Left renal pelvis (tissue), 4 donors: ENCODE measurements at places on chromosomes 11 and 22. TPM values are rescaled to one million over a fixed set of nuclear protein-coding genes. Genes with fewer than 3 reads are reported as not detected.
A peak's percentile ranks its signal among the peaks of the same experiment; 100 is the strongest.

GRCh38 chr22:33766091-33766490 lies 154.2 kb downstream of the LARGE1 start:
- DNase-seq = no peak

DNA sequence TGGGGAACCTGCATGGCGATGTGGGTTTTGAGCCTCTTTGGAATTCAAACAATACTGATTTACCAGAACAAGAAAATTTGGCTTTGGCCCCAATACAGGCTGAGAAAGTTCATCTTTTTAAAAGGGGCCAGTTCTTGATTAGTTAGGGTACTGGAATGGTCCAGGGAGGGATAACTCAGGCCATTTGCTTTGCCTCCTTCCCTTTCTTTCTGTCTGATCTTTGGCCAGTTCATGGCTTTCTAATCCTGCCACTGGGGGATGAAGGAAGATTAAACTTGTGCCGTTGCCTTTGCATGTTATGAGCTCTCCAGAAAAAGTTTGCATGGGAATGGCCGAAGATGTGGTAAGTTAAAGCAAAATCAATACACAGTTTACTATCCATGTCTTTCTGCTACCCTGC lies 78.4 kb downstream of the ADAMTS15 start:
- no peak for DNase-seq

DNA sequence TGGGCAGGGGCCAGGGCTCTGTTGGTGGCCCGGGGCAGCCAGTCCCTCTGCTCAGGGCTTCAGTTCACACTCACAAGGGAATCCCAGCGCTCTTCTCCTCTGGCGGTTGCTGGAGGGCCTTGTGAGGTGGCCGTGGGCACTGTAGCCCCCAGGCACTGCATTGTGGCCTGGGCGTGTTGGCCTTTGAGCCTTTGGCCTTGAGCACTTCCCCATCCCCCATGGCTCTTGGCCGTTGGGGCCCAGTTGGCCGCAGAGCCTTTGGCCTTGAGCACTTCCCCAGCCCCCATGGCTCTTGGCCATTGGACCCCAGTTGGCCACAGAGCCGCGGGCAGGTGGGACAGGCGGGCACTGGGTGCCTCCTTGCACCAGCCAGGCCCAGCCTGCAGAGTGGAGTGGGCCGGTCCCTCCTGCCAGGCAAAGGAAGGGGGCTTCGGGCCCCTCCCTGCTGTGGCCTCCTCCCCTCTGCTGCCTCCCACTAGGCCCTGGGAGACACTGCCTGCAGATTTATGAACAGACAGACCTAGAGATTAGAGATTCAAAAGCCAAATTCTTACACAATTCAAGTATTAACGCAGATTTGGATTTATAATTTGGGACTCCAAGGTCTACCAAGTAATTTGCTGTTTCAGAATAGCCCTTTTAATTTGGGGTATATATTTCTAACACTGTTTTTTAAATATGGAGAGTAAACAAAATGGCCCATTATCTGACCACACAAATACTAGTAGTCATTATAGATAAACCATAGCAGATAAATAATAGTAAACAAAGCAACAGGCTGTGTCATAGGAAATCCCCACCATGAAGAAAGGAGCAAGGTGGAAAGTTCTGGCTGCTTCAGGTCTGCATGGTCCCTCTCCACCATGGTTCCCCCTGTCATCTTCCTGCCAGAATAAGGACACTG lies 18.2 kb upstream of the TXNRD2 start:
- DNase-seq = no peak

- DNase-seq = peak; percentile 43
Observed at GRCh38 chr11:33930317-33931021, 38.6 kb upstream of the LMO2 start.

GRCh38 chr11:72267956-72268617 lies 24.1 kb upstream of the PHOX2A start:
- DNase-seq = no peak

DNA sequence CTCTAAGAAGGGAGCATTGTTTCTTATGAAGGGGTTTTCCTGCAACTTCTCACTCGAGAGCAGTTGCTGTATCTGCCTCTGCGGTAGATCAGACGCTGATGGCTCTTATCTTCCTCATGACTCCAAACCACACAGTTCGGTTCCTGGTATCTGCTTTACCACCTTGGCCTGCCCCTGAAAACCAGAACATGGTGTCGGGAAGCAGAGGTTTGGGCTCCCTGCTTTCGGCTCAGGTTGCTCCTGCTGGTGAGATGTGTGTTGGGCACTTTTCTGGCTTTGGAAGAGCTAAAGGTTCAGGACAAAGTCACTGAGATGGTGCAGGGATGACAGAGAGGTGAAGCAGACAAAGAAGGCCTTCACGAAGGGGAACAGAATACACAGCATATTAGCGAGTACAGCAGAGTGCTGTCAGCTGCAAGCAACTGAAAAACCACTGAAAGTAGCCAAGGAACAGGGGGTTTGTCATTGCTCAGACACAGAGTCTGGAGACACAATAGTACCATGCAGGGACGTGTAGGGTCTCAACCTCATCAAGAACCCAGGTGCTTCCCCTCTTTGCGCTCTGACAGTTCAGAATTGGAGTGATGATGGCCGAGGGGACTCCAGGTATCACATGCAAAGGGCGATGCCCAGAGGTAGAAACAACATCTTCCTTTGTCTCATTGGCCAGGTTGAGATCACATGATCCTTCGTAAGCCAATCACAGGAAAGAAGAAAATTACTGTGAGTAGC lies 11.9 kb upstream of the CSF2RB start:
- DNase-seq = no peak

GRCh38 chr11:134751766-134752165 lies 339.7 kb upstream of the B3GAT1 start:
- no peak for DNase-seq

DNA sequence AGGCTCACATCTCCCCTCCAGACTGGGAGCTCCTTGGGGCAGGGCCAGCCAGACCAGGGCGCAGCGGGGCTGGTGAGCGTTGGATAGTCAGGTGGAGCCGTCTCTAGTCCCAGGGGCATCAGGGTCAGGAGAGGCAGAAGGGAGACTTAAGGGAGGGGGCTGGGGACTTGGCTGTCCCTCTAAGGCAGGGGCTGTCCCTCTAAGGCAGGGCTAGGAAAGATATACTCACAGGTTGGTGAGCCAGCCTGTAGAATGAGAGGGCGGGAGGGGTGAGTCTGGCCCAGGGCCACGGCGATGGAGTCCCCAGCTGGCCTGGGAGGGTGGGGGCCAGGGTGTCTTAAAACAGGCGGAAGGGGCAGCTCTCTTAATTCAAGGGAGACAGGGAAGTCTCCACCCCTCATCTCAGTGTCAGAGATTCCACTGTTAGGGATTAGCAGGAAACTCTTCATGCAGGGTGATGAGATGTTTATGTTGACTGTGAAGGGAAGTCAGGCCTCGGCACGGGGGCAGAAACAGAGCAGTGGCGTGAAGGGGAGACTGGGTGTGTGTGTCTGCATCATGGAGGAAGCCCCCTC lies 11.3 kb downstream of the P2RY2 start:
- no peak for DNase-seq

DNA sequence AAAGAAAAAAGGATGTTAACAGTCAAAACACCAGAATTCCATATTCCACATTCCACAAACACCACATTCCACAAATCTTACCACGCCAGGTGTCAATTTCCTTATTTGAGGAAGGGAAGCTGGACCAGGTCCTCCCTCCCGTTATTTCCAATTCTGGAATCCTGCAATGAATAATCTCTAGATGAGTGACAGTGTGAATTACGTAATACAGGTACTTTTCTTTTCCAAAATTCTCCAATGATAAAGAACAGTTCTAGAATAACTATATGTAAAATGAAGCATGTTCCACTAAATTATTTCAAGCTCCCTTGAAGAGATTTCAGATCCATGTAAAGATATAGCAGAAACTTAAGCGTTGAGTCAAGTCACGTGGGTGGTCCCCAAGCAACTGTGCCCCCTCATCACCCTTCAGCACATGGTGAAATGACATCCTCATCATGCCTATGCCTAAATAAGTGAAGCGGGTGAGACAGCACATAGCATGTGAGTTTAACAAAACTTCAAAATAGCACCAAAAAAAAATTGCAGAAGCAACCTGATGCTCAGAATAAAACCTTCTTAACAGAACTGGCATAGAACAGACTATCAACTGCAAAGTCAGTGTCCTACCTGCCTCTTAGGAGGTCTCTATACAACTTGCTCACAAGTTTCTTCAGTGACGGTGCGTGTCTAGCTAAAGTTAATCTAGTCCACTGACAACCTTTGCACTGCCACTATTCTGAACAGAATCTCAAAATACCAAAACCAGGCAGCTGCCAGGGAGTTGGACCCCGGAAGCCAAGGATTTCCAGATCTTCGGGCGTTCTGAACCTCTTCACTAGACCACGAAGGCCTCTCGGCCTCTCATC lies 876 bp downstream of the NFRKB start:
- DNase-seq = no peak

DNA sequence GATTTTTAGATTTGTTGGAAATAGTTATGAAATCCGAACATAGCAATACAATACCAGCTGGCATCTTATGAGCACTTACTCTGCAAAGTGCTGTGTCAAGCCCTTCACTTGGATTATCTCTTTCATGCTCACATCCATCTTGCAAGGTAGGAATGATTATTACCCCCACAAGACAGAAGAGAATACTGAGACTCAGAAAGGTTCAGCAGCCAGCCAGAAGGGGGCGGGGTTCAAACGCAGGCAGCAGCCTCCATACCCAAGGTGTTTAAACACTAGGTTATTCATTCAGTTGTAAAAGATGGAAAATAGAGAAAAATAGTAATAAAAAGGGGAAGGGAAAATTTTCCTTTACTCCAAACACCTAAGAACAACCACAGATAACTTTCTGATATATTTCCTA lies 158.5 kb downstream of the CCDC34 start:
- DNase-seq = no peak

DNA sequence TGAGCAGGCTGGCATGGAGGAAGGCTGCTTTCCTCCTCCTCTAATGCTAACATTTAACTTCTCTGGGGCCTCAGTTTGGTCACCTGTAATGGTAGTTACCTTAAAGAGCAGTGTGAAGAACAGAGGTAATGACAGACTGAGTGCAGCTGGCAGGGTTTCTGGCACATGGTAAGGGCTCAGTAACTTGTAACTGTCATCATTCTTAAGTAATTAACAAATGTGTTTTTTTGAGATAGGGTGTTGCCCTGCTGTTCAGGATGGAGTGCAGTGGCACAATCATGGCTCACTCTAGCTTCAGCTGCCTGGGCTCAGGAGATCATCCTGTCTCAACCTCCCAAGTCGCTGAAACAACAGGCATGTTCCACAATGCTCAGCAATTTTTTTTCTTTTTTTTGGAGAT lies 242.0 kb upstream of the SYN3 start:
- DNase-seq = no peak

DNA sequence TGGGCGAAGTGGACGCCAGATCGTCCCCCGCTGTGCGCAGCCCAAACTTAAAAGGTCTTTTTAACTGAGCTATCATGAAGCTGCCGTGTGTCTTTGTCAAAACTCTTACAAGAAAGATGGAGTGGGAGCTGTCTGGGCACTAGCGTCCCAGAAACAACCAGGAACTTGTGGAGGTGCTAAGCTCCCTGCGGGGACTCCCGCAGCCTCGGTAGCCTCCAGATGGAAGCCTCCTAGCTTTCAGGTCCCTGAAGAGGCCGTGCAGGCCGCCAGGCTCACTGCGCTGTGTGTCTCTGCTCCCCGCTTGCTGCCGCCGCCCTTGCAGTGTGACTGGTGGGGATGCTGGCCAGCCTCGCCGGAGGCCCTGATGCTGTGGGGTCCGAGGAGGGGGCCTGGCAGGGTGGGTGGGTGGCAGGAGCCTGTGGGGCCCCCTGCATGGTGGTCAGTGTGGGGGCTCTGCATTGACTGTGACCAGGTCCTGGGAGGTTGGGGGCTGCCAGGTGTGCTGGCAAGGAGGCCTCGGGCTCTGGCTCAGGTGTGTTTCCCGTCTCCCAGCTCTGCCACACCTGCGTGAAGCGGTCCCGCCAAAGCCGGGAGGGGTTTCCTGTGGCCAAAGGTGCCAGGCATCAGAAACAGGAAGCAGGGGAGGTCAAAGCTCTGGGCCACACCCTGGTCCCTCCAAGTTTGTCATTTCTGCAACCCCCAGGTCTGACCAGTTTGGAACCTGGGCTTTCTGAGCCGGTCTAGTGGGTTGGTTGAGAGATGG lies 1.2 kb downstream of the TRABD start:
- no peak for DNase-seq

- no peak for DNase-seq
Observed at GRCh38 chr11:36073411-36074203, 129.7 kb downstream of the LDLRAD3 start.

- no peak for DNase-seq
Observed at GRCh38 chr11:73228268-73229134, 10.4 kb downstream of the P2RY2 start.

- DNase-seq = no peak
Observed at GRCh38 chr11:113457784-113458183, 17.4 kb downstream of the DRD2 start.

DNA sequence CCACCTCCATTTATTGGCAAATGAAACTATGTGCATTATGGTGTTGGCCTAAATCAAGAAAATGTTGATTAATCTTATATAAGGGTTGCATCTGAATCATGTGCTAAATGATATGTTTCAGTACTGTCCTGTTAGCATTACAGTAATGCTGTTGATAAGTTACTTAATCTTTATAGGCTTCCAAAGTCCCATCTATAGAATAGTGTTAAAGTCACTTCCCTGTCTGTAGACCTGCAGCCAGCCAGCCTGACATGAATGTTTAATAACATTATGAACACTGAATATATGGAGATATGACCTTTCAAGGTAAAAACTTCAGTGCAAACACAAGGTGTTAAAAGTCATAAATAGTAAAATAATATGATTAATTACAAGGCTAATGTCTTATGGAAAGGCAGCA lies 3.6 kb upstream of the TOM1 start:
- no peak for DNase-seq

- DNase-seq = no peak
Observed at GRCh38 chr22:41842996-41843970, 10.4 kb downstream of the SREBF2 start.

- no peak for DNase-seq
Observed at GRCh38 chr11:22459048-22459447, 120.9 kb downstream of the SLC17A6 start.

POU2AF2 gene
- polyA plus RNA-seq = not detected

MFRP gene
- polyA plus RNA-seq = not detected

PATE4 gene
- polyA plus RNA-seq = 0.15 TPM

NCF4 gene
- polyA plus RNA-seq = 2.0 TPM

OR52I1 gene
- polyA plus RNA-seq = not detected

PIH1D2 gene
- 11.6 TPM for polyA plus RNA-seq

DYNC2H1 gene
- polyA plus RNA-seq = 45.7 TPM

MICAL3 gene
- polyA plus RNA-seq = 32.6 TPM
